ENCODE measurements at places on chromosomes 4 and X. TPM values are rescaled to one million over a fixed set of nuclear protein-coding genes. Genes with fewer than 3 reads are reported as not detected.

Gene ADH7
- not detected for polyA plus RNA-seq

Gene GAGE12F
- not detected for polyA plus RNA-seq

Gene RHOXF1
- 0.35 TPM for polyA plus RNA-seq

Gene CLTRN
- 32.6 TPM for polyA plus RNA-seq

Gene L1CAM
- 0.40 TPM for polyA plus RNA-seq

Gene PPP4R3C
- polyA plus RNA-seq: not detected

Gene MAP3K15
- 0.21 TPM for polyA plus RNA-seq

Gene CENPE
- polyA plus RNA-seq: 1.2 TPM

Gene TMEM33
- 38.3 TPM for polyA plus RNA-seq

Gene ENPP6
- polyA plus RNA-seq: not detected

Gene OTUD6A
- not detected for polyA plus RNA-seq

Gene SHISA3
- not detected for polyA plus RNA-seq

Gene TDO2
- 91.4 TPM for polyA plus RNA-seq

Gene GPRASP1
- 3.3 TPM for polyA plus RNA-seq

Gene PCYT1B
- 7.8 TPM for polyA plus RNA-seq

Gene ZNF330
- polyA plus RNA-seq: 37.8 TPM
